ENCODE measurements at places on chromosomes 11 and 22.

GRCh38 chr11:83063073-83063754, 8.5 kb downstream of the RAB30 start:
- DNase-seq = no peak

DNA sequence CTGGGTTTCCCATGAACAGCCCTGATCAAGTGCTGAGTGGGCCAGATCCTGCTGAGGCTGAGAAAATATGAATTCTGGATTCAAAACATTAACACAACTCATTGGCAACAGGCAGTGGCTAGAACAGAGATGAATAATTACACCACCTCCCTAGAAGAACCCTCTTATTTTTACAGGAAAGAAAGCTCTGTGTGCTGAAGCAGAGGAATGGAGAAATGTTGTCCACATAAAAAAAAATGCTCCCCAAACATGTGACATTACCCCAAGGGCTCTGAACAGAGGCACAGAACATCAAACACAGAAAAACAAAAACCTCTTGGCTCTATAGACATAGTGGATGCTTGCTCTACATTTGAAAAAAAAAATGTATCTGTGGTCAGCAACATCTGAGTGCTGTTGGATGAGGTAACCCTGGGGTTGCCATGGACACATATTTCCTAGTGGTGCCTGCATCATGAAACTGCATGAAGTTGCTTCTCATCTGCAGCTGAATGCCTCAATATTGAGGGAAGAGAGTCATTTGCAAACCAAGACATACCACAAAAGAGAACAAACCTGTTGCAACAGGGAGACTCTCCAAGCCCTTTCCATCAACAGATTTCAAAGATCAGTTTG, 98.8 kb downstream of the SNX19 start:
- DNase-seq = no peak

DNA sequence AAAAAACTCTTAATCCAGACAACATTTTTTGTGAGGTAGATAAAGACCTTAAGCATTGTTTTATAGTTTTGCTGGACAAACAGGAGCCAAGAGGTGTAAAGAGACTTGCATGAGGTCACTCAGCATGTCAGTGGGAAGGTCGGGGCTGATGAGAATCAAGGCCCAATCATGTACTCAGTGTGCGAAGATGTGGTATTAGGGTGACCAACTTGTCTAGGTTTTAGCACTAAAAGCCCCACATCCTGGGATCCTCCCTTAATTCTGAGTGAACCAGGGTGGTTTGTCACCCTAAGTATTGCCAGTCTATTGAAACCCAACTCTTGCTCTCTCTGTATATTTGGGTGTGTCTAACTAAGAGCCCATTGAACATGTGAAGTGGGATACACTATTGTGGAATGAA, 19.5 kb upstream of the SORL1-AS1 start:
- DNase-seq = no peak

DNA sequence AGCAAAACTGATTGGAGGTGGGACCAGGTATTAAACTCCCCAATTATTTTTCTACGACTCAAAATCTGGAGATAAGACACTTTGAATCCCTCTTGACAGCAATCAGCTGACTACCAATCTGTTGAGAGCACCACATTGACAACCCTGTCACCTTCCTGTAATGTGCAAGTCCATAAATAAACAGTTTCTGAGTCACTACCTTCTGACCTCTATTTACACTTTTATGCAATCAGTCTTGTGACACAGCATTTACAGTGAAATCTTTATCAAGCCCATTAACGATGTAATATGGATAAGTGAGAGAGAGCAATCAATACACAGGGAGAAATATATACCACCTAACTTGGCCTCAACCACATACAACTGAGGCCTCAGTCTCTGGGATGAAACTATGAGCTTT, 283.7 kb upstream of the ANO5 start:
- no peak for DNase-seq

DNA sequence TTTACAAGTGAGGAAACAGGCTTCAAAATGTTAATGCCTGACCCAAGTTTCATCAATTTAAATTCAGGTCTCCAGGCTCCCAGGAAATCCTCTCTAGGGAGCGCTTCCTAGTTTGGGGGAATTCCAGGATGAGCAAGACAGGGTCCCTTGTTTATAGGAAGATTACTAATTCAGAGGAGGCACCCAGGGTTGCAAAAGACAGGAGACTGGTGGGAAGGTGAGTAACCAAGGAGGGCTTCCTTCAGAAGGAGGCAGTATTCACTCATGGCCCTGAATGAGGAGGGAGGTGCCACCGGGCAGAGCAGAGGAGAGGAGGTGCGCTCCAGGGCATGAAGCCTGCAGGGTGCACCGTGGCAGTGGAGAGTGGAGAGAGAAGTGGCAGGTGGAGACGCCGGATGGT, 1.6 kb downstream of the TMEM132A start:
- no peak for DNase-seq

- peak; percentile 68 for DNase-seq
These were observed 36.5 kb downstream of the GRIK4 start for GRCh38 chr11:120547811-120548681.

DNA sequence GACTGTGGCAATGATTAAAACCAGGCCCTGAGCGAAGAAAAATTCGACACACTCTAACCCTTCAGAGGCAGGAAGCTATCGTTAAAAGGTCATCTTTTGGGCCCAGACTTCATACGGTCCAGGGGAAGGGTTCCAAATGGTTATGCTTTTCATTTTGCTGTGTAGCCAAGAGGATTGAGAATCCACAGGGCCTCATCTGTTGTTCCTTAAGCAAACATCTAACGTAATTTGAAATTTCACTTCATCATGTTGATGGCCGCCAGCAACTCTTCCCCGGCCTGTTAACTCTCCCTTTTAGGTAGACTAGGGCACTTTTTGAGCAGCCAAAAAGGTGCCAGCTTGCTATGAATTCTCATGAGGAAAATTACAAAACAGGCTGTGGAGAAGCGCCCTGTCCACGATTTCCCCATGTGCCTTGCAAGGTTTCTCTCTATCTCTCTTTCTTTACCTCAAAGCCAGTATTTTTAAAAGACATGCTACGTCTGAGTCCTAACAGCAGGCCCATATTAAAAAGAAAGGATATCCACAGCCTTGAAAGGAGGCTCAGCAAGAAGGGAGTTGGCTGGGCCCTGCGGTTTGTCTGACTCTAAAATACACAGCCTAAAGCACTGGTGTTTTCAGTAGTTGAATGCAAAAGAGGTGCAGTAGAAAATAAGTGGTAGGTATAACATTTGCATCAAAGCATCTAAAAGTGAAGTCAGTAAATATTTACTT, 356.3 kb upstream of the NARS2 start:
- no peak for DNase-seq

DNA sequence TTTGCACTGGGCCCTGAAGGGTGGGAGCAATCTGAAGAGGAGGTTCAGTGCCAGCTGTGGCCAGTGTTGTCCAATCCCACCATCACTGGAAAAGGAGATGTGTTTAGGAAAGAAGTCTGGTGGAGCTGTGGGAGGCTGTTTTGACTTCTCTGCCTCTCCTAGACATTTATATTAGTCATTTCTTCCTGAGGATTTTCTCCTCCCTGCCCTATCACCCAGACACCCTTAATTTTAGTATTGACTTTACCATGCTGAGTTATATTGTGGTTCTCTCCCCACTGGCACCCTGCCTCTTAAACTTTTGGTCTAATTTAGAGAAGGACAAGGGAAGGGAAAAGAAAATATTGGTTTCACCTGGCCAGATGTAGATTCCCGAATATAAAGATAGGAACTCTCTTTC, 159.1 kb downstream of the WNT11 start:
- no peak for DNase-seq

GRCh38 chr11:90252053-90252452, 29.2 kb upstream of the CHORDC1 start:
- DNase-seq = no peak

DNA sequence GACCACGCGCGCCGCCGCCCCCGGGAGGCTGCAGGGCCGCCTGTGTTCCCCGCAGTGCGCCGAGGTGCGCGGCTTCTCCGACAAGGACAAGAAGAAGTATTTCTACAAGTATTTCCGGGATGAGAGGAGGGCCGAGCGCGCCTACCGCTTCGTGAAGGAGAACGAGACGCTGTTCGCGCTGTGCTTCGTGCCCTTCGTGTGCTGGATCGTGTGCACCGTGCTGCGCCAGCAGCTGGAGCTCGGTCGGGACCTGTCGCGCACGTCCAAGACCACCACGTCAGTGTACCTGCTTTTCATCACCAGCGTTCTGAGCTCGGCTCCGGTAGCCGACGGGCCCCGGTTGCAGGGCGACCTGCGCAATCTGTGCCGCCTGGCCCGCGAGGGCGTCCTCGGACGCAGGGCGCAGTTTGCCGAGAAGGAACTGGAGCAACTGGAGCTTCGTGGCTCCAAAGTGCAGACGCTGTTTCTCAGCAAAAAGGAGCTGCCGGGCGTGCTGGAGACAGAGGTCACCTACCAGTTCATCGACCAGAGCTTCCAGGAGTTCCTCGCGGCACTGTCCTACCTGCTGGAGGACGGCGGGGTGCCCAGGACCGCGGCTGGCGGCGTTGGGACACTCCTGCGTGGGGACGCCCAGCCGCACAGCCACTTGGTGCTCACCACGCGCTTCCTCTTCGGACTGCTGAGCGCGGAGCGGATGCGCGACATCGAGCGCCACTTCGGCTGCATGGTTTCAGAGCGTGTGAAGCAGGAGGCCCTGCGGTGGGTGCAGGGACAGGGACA, 2.7 kb downstream of the NLRP6 start:
- no peak for DNase-seq

DNA sequence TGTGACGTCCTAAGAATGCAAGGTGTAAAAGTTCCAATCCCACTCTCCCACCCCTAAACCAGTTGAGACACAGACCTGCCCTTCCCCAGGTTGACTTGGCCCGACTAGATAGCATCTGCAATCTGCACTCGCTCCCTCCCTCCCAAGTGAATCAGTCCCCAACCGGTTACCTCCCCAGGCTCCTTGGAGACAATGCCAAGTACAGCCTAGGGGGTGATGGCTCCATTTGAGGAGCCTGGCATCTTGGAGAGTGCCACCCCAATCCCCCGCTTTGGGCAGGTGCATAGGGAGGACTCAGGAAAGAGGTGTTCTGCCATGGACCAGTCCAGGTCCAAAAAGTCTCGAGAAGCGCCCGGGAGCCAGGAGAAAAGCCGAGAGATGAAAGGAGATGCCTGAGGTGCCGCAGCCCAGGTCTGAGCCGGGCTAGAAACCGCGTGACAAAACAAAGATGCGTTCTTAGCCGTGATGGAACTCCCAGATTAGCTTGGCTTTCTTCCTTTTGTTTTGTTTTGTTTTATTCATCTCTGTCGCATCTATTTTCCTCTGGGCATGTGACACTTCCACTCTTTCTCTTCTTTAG, 18.7 kb upstream of the SNX32 start:
- no peak for DNase-seq

DNA sequence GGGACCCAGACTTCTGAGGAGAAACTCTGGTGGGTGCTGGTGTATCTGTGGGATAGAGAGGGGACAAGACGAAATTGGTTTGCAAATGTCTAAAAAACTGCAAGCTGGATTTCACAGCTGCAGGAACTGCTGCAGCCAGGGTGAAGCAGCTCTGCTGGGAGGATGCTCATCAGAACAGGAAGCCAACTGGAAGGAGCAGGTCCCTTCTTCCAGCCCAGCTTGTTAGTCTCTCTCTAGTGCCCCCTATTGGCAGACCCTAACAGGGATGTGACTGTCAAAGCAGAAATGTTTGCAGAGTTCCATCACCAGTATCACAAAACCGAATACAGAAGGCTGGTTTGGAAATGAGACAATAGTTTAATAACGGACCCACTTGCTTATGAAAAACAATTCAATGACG, 74.8 kb upstream of the SLC22A12 start:
- DNase-seq = no peak

- no peak for DNase-seq
These were observed 1.4 kb downstream of the TNKS1BP1 start for GRCh38 chr11:57323167-57323854.

GRCh38 chr11:106679581-106679980, 338.7 kb downstream of the GUCY1A2 start:
- DNase-seq = no peak

GRCh38 chr11:1763336-1763795, 361 bp downstream of the CTSD start:
- no peak for DNase-seq

DNA sequence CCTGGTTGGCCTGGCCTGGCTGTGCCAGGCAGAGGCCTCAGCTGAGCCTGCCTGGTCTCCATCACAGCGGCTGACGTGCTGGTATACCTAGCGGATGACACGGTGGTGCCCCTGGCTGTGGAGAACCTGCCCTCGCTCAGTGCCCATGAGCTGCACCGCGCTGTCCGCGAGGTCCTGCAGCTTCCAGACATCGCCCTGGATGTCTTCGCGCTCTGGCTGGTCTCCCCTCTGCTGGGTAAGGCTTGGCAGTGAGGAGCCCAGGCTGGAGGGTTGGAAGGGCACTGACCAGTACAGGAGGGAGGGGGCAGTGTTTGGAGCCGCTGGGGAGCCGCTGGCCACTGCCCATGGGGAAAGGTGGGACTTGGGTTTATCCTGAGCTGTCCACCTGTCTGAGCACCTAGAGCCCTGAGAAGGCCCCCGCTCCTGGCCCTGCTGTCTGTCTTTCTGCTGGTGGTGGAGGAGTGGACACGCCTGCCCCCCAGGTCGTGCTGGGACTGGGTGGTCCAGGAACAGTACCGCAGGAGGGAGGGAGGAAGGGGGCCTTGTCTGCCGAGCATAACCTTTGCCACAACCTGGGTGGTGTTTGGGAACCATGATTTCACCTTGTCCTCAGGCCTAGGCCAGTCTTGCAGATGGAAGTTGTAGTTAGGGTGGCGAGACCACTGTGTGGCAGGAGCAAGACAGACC, 3.0 kb downstream of the FRMD8 start:
- DNase-seq = no peak

DNA sequence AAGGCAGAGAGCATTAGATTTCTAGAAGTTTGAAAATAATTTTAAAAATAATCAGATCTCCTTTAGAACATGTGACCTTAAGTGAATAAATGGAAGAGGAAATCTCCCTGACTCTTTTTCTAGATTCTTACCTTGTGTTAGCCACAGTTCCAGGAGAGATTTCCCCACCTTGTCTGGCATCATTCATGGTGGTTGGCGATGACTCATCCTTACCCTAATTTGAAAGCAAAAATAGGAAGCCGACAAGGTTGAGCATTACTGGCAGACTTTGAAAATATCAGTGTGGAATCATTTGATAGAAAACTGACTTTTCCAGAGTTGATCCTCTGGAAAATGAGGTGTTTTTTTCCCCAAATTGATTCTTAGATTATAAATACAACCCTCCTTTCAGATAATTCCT, 48.1 kb downstream of the CNTN5 start:
- DNase-seq = no peak

- DNase-seq = no peak
These were observed 24.3 kb downstream of the AMOTL1 start for GRCh38 chr11:94792451-94792850.

GRCh38 chr22:29353286-29353685, 35.1 kb downstream of the AP1B1 start:
- DNase-seq = no peak
